ENCODE measurements at places on chromosomes 3 and 15. TPM values are rescaled to one million over a fixed set of nuclear protein-coding genes. Genes with fewer than 3 reads are reported as not detected.

The IL20RB gene
- total RNA-seq, result 118 TPM

DNA sequence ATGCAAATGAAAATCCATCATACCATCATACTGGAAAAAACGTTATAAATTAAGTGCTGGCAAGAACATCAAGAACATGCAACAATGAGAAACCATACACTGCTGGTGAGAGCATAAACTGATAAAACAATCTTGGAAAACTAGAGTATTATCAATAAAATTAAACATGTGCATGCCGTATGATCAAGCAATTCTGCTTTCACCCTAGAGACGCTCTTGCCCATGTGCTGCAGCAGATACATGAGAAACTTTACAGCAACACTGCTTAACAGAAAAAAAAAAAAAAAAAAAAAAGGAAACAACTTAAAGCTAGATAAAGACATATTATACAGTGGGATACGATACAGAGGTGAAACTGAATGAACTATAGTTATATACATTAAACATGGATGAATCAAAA is 21.8 kb downstream of the SPG11 start:
- no peak for DNase-seq

The SLC2A2 gene
- total RNA-seq, result not detected

DNA sequence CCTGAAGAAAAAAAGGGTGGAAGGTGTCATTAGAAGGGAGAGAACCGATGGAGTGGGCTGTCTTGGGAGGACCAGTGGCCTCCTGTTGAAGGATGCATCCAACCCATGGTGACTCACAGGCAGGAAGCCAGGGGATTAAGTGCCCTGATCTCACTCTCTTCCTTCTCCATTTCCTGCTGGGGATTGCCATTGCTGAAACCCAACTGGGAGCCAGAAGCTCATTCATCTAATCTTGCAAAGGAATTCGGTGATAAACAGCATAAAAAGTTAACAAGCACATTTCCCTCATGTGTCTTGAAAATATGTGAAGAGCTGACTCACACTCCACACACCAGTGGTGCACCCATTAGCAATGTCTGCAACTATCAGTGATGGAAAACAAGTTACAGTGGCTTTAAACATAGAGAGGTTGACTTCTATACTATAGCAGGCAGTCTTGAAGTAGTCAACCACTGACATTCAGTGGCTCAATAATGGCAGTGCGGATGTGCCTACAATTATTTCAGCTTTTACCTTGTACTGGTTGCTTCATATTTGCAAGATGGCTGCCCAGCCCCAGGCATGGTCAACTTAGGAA is 12.8 kb upstream of the CSRNP1 start:
- DNase-seq, result peak; percentile 91

GRCh38 chr3:13268961-13269441 is 151.1 kb downstream of the NUP210 start:
- no peak for DNase-seq

DNA sequence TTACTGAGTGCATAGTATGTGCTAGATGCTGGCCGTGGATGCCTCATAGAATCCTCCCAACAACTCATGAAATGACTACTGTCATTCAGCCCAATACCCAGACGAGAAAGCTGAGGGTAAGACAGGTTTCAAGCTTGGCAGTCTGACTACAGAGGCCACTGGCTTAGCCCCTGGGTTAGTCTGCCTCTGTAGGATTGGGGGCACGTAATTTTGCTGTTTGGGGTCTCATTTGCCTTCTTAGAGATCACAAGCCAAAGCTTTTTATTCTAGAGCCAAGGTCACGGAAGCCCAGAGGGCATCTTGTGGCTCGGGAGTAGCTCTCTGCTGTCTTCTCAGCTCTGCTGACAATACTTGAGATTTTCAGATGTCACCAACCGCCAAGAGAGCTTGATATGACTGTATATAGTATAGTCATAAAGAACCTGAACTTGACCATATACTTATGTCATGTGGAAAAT is 1.0 kb upstream of the CCR5 start:
- DNase-seq, result no peak

DNA sequence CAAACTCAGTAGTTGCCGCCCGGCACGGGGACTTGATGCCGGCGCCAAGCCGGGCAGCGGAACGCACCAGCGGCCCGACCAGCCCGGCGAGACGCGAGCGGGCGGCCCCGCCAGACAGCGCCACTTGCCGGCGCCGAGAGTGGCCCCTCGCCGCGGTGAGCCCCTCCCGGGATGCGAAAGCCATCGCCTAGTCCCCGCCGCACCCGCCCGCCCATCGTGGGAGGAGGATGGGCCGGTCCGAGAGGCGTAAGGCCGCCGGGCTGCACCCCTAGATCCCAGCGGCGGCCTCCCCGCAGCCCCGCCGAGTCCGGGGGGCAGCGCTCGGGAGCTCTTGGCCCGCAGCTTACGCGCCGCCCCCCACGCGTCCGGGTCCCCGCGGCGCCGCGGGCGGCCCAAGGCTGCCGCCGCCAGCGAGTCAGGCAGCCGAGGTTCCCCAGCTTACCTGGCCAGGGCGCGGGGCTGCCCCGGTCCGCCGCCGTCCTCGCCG is 609 bp downstream of the GOLGA8A start:
- DNase-seq, result peak; percentile 2

The TLR9 gene
- total RNA-seq, result not detected

DNA sequence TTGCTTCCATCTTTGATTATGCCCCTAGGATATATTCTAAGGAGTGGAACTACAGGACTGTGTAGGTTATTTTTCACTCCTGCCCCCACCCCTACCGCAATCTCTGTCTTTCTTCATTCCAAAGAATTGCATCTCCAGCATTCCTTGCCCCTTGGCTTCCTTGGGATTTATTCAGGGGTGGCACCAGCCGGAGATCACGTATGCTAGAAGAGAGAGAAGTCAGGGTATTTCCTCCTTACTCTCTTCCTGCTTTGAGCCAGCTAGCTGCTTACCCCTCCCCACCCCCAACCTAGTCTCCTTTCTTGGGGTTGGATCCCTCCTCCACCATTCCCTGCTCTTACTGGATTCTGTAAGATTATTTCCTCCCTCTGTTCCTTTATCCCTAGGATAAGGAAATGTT is 35.0 kb upstream of the DENND4A start:
- no peak for DNase-seq

GRCh38 chr15:97783240-97783639 is 177.3 kb upstream of the ARRDC4 start:
- DNase-seq, result peak; percentile 59

The ITIH3 gene
- not detected for total RNA-seq

GRCh38 chr3:57007521-57008460 is 52.7 kb upstream of the SPATA12 start:
- peak; percentile 47 for DNase-seq

The ECT2 gene
- 63.0 TPM for total RNA-seq

DNA sequence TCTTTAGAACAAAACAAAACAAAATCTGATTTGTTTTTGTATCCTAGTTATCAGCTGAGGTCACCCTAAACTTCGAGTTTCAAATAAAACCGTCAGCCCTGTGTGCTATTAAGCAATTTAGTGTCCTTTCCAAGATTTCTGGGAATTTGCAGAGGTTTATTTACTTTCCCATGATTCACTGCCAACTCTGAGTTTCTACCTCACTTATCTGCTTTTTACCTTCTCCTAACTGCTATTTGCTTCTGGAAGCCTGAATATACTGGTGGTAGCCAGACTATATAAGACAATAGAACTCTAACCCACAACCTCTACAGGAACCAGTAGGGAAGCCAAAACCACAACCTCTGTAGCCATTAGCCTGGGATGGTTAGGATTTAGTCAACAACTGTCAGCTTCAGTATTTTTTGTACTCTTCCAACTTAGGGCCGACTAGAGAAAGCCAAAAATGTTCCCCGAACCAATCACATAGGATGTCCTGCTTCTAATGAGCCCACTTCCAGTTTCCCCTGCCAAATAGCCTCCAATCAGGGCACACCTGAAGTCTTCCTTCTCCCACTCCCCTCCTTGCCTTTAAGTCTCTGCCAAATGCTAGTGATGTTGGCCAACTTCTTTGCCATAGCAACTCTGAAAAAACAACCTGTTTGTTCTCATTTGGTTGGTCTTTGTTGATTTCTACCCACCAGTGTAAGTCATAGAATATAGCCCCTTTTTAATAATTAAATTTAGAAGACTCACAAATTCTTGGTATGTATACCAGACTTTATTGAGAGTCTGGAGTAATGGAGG is 273.1 kb downstream of the ULK4 start:
- DNase-seq, result no peak

GRCh38 chr3:159667261-159667660 is 321.4 kb upstream of the IL12A start:
- DNase-seq, result no peak

The ACTRT3 gene
- total RNA-seq, result 3.5 TPM

DNA sequence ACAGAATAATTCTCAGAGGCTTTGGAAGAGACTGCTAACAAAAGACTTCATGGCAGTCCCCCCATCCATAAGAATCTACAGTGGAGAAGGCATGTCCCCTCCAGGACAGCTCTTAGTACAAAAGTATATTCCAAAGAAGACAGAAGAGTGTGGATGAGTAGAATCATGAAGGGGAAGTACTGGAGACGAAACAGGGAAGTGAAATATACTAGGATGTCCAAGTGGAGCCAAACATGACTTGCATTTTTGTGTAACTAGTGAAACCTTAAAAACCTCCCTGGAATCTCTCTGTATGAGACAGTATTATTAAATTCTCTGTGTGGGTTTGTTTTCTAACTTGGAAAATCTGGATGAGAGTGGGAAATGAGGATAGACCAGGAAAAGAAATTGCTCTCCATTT is 312.4 kb downstream of the RSL24D1 start:
- DNase-seq, result no peak

DNA sequence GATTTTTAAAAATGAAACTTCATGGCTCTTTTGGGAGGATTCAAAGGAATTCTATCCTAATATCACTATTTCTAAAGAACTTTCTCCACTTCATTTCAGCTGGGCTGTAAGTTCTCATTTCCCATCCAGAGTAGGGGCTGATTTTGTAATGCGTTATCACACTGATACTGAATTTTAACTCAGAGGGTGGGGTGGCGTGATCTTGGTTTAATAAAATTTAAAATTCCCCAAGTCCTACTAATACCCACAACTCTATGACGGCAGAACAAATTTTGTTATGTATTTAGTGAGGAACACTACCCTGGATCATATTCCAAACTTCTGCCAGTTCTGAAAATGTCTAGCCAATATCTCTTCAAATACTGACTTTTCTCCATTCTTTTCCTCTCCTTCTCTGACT is 92.7 kb downstream of the ASB7 start:
- no peak for DNase-seq

All from foreskin keratinocyte (primary cell).